SK-N-DZ (cell line): ENCODE measurements at places on chromosomes 12 and 14.
A peak's percentile ranks its signal among the peaks of the same experiment; 100 is the strongest.

DNA sequence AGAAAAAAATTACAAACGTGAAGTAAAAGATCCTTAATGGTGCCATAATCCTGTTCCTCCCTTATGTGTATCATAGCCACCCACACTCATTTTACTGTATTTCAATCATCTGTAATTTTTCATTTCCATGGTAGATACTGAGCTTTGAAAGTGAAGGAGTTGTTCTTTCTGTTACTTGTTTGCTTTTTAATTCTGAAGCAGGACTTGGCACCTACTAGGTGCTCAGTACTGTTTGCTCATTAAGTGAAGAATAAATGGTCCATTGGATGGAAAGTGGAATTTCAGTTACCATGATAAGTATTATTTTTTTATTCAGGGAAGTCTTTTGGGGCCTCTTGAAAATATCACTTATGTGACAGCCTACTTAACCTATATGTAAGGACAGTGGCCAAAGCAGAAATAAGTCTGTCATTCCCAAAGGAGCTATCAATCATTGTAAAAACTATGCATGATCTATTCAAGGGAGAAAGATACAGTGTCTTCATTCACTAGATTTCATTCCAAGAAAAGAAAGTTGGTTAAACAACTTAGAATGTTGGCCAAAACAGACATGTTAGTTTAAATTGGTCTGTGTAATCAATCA, 1244.4 kb upstream of the SEL1L start:
- no peak for DNase-seq

GRCh38 chr14:35164849-35165248, 42.5 kb downstream of the PRORP start:
- no peak for DNase-seq

DNA sequence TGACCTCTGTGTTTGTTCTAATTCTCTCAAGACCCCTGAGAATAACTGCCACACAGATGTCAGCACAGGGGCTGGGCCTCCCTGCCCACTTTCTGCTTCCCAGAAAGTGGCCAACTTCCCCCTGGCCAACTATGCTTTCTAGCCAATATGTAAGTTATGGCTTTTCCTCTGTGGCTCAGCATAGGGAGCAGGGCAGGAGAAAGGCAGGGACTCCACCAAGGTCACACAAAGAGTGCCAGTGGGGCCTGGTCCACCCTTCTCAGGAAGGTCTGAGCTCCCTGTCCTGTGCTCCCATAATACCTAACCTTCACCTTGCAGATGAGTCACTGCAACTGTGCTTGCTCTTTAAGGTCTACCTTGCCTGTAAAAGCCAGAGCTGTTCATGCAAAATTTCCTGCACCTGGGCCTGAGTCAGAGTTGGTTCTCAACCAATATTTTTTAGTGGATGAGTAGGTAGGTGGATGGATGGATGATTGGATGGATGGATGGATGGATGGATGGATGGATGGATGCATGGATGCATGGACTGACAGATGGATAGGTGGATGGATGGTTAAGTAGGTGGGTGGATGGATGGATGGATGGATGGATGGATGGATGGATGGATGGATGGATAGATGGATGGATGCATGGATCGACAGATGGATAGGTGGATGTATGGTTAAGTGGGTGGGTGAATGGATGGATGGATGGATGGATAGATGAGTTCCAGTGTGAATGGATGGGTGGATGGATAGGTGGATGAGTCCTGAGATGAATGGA, 64.2 kb downstream of the DIO3 start:
- no peak for DNase-seq

DNA sequence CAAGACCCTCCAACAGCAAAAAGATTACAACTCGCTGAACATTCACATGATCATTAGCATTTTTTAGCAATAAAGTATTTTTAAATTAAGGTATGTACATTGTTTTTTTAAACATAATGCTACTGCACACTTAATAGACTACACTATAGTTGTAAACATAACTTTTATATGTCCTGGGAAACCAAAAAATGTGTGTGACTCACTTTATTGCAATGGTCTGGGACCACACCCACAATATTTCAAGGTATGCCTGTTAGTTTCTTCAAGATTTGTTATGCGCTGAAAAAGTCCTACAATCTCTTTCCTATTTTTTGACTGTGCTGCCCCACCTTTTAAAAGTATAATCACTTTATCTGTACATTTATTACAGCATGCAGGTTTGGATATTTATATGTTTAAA, 30.4 kb upstream of the PCNX4 start:
- no peak for DNase-seq

DNA sequence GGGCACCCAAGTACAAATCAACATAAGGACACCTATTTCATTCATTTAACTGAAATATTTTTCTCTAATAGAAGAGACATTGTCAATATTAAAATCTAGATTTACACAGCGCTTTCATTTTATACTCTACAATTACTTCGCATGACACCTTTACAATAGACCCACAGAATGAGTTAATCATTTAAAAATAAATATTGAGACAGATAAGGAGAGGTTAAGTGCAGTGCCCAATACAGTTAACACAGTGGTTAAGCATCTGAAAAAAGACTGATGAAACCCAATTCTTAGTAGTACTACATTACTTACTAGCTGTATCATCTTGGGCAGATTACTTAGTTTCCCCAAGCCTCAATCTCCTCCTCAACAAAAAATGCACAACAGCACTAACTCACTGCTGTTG, 116.2 kb downstream of the DENND5B start:
- DNase-seq: no peak

GRCh38 chr12:111274777-111275176, 94.1 kb downstream of the PHETA1 start:
- peak; percentile 45 for DNase-seq
